CD4-positive, alpha-beta memory T cell (primary cell): ENCODE measurements at places on chromosomes 1 and 21. TPM values are rescaled to one million over a fixed set of nuclear protein-coding genes. Genes with fewer than 3 reads are reported as not detected.
A peak's percentile ranks its signal among the peaks of the same experiment; 100 is the strongest.

DNA sequence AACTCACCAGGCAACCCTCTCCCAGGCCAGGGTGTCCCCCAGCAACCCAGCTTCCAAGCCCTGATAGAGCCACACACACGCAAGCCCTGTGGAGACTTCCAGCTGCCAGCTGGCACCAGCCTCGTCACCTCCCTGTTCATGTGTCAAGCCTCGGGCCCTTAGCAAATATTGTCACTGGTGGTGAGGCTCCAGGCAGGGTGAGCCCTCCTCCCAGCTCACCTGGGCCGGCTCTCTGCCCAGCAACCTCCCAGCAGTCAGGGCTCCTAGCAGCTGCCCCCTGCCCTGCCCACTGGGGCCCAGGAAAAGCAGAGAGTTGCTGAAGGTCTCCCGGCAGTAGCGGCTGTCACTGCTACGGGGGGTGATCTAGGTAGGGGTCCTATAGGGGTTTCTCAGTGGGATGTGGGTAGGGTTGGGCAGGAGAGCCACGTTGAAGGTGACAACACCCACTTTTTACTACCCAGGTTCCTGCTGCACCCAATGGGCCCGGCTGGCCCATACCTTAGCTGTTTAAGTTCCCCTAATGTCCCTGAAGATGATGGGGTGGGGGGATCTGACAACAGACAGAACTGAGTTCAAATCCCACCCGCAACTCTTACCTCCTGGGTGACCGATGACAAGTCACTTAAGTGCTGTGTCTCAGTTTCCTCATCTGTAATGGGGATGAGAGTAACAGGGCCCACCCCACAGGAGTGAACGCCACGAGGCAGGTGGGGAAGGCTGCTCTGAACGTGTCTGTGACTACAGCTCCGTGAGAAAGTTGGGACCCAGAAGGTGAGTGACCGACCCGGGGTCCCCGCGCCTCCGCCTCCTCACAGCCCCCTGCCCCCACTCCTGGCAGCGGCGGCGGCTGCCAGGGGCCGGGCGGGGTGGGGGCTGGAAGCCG lies 678 bp downstream of the TTC39A start:
- no peak overlapping the region for H3K27ac ChIP-seq
- no peak for DNase-seq
- peaks cover 5% of the 10 kb centered on the region for H3K4me1 ChIP-seq
- H3K27me3 ChIP-seq = peaks cover 14% of the 10 kb centered on the region
- no peaks in the 10 kb centered on the region for H3K36me3 ChIP-seq
- no peak overlapping the region for H3K4me3 ChIP-seq

DNA sequence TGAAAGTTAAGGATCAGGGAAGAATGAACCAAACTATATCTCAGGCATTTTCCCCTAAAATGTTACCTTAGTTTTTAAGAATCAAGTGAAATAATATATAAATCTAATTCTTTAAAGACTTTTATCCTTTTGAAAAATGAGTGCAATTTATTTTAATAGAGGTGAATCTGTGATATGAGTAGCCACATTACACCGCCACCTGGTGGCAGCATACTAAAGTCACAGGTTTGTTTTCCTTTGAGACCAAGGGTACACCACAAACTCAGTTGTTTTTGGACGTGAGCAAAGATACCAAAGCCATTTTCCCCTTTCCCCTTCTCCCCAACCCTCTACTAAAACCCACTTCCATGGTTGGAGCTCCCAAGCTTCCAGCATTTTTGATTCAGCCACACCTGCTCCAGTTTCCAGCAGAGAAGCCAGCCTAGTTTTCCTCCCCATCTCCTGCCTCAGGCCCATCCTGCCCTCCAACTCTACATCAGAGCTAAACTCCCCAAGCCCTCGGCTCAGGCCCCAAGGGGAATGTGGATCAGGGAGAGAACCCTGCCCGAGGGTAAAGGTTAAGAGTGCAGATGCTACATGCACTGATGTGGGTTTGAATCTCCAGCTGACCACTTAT lies 22.9 kb upstream of the LDLRAP1 start:
- no peaks in the 10 kb centered on the region for H3K27me3 ChIP-seq
- peaks cover 5% of the 10 kb centered on the region for H3K4me1 ChIP-seq
- H3K36me3 ChIP-seq = no peaks in the 10 kb centered on the region
- H3K27ac ChIP-seq = no peak overlapping the region

DNA sequence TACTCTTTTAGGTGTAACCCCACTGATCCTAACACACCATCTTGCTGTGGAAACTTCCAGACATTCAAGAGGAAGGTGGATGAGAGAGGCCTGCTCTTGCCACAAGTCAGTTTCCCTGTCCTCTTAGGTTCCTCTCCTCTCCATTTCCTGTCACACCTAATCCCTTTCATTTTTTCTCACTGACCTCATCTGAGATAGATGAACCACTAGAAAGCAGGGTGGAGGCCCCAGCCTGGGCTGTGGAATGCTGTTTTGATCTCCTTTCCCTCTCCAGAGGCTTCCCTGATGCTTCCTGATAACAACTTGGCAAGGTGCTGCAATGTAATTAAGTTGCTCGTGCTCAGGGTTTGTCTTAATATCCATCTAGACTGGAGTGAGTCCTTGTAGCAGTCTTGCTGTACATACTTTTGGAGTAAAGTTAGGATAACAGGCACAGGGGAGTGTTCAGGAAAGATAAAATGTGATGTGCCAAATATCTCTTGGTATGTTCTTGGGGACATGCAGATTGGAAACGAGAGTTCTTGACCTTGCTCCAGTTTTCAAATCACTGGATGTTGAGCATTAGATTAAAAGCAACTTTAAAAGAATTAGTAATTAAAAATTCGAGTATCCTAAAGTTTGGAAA lies 11.2 kb downstream of the LRRC42 start:
- peaks cover 22% of the 10 kb centered on the region for H3K36me3 ChIP-seq
- no peaks in the 10 kb centered on the region for H3K27me3 ChIP-seq
- H3K27ac ChIP-seq = no peak overlapping the region
- no peak for DNase-seq

- no peaks in the 10 kb centered on the region for H3K27me3 ChIP-seq
- no peaks in the 10 kb centered on the region for H3K36me3 ChIP-seq
- DNase-seq = no peak
- H3K4me3 ChIP-seq = no peak overlapping the region
Observed at GRCh38 chr1:174519844-174520243, 72.1 kb downstream of the GPR52 start.

DNA sequence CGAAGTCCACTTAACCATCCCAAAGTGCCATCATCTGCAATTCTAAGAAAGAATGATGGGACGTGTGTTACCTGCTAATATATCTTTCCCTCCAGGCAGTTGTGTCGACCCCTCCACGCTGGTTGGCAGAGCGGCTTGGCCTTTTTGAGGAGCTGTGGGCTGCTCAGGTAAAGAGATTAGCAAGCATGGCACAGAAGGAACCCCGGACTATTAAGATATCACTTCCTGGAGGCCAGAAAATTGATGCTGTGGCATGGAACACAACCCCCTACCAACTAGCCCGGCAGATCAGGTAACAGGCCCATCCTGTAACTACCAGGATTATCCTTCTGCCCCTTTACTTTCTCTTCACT lies 520 bp downstream of the TARS2 start:
- H3K27me3 ChIP-seq = no peaks in the 10 kb centered on the region
- peaks cover 15% of the 10 kb centered on the region for H3K36me3 ChIP-seq
- peak overlapping the region; percentile 77 for H3K27ac ChIP-seq

DNA sequence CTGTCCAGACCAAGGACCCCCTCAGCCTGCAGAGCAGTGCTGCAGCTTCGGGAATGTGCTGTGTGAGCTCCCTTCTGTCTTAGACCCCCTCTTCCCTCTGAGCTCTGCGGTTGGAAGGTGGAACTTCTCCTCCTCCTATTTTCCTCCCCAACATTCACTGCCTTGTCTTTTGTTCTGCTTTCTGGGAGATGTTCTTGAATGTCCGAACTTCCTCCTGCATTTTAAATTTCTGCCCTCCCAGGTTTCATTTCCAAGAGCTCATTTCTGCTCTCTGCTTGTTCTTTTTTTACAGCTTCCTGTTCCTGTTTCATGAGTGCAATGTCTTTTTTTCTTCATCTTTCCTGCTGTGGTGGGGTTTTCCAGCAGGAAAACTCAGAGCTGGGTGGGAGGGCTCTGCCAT lies 29.3 kb downstream of the RRP1 start:
- H3K4me1 ChIP-seq = no peaks in the 10 kb centered on the region
- DNase-seq = no peak
- H3K27me3 ChIP-seq = no peaks in the 10 kb centered on the region
- no peak overlapping the region for H3K27ac ChIP-seq
- H3K36me3 ChIP-seq = no peaks in the 10 kb centered on the region

DNA sequence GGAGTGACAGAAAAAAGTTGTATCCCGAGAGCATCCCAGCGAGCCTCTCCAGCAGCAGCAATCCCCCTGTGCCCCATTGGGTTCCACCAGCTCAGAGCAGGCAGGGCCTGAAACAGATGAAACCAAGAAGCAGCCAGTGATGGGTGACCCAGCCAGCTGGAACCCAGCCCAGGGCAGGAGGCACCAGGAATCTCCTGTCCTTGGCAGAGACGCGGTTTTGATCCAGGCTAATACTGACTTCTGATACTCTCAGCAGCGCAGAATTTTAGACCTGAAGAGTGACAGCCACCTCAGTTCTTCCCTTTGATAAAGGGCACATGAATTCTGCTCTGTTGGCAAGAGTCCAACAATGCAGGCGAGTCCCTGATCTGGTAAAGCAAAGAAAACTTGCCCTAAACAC lies 11.4 kb upstream of the OLIG1 start:
- H3K4me1 ChIP-seq = no peaks in the 10 kb centered on the region
- no peak overlapping the region for H3K27ac ChIP-seq
- H3K4me3 ChIP-seq = no peak overlapping the region
- H3K36me3 ChIP-seq = no peaks in the 10 kb centered on the region

GRCh38 chr1:56963667-56964066 lies 2.1 kb downstream of the C8B start:
- H3K27ac ChIP-seq = no peak overlapping the region
- H3K27me3 ChIP-seq = no peaks in the 10 kb centered on the region
- no peak for DNase-seq
- H3K36me3 ChIP-seq = no peaks in the 10 kb centered on the region
- no peak overlapping the region for H3K4me3 ChIP-seq

- H3K4me1 ChIP-seq = peaks cover 9% of the 10 kb centered on the region
- no peak overlapping the region for H3K27ac ChIP-seq
- no peaks in the 10 kb centered on the region for H3K27me3 ChIP-seq
- H3K36me3 ChIP-seq = no peaks in the 10 kb centered on the region
Observed at GRCh38 chr1:100347009-100347966, 5.0 kb upstream of the CDC14A start.

GRCh38 chr1:207194197-207194596 lies 90.2 kb downstream of the C4BPA start:
- H3K36me3 ChIP-seq = no peaks in the 10 kb centered on the region
- no peak for DNase-seq
- no peak overlapping the region for H3K27ac ChIP-seq

GRCh38 chr1:227322376-227322775 lies 4.1 kb upstream of the CDC42BPA start:
- peaks cover 12% of the 10 kb centered on the region for H3K27me3 ChIP-seq
- no peak overlapping the region for H3K4me3 ChIP-seq
- H3K27ac ChIP-seq = no peak overlapping the region
- DNase-seq = no peak
- no peaks in the 10 kb centered on the region for H3K36me3 ChIP-seq
- peaks cover 4% of the 10 kb centered on the region for H3K4me1 ChIP-seq

DNA sequence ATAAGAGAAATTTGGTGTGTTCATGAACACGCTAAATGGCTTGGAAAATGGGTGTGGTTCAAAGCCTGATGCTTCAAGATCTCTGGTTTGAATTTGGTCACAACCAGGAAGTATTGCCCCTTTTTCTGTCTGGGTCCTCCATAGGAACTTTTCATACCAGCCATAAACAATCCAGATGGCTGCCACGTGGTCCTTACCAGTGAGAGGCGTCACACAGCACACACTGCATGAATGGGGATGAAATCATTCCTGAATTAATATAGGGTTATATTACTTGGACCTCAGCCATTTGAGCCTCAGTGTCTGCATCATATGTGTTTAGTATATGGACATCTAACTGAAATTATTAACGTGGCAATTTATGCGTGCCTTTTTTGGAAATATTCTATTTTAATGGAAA lies 64.0 kb downstream of the PRRX1 start:
- H3K4me1 ChIP-seq = no peaks in the 10 kb centered on the region
- no peaks in the 10 kb centered on the region for H3K27me3 ChIP-seq
- H3K27ac ChIP-seq = no peak overlapping the region

DNA sequence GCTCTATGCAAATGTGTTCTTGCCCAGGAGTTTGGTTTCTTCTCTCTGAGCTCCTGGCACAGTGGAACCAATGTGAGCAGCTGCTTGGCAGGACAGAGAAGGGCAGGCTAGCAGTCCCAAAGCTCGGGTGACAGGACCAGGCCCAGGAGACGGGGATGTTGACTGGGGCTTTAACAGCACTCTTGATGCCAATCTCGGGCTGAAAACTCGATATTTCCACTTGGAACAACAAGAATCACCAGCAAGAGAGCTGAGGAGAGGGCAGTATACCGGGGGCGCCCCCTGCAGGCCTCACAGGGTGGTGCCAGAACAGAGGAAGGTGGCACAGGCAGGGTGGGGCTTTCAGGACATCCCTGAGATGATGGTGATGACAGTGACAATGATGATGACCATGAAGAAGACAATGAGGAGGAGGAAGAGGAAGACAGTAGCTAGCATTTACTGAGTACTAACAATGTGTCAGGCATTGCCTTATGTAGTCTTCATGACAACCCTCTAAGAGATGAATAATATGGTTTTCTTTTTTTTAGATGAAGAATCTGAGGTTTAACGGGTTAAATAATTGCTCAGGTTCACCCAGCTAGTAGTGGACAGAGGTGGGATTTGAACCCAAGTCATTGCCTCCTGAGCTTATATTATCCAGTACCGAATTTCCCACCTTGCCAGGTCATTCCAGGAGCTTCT lies 2.7 kb upstream of the KCNJ9 start:
- no peak overlapping the region for H3K27ac ChIP-seq
- no peak overlapping the region for H3K4me3 ChIP-seq
- no peaks in the 10 kb centered on the region for H3K36me3 ChIP-seq

- H3K27ac ChIP-seq = peak overlapping the region; percentile 89
- peaks cover 31% of the 10 kb centered on the region for H3K36me3 ChIP-seq
- no peaks in the 10 kb centered on the region for H3K27me3 ChIP-seq
- peak; percentile 88 for DNase-seq
- peak overlapping the region; percentile 90 for H3K4me3 ChIP-seq
Observed at GRCh38 chr1:154328318-154329151, 3.2 kb downstream of the ATP8B2 start.

GRCh38 chr21:43287111-43287760 lies 118.4 kb downstream of the CRYAA start:
- DNase-seq = no peak
- no peaks in the 10 kb centered on the region for H3K36me3 ChIP-seq
- no peak overlapping the region for H3K27ac ChIP-seq
- no peaks in the 10 kb centered on the region for H3K4me1 ChIP-seq
- H3K4me3 ChIP-seq = no peak overlapping the region

- H3K4me3 ChIP-seq = no peak overlapping the region
- no peaks in the 10 kb centered on the region for H3K4me1 ChIP-seq
- no peak for DNase-seq
- no peak overlapping the region for H3K27ac ChIP-seq
Observed at GRCh38 chr1:205028924-205029323, 14.1 kb upstream of the CNTN2 start.

GRCh38 chr1:67874501-67875111 lies 41.3 kb upstream of the GNG12 start:
- H3K4me1 ChIP-seq = no peaks in the 10 kb centered on the region
- DNase-seq = no peak

SYT14 gene
- total RNA-seq = not detected

CD1B gene
- total RNA-seq = not detected

UTS2 gene
- not detected for total RNA-seq

CA14 gene
- total RNA-seq = not detected

TGFB2 gene
- not detected for total RNA-seq
